ENCODE measurements at places on chromosomes 7 and 10.

DNA sequence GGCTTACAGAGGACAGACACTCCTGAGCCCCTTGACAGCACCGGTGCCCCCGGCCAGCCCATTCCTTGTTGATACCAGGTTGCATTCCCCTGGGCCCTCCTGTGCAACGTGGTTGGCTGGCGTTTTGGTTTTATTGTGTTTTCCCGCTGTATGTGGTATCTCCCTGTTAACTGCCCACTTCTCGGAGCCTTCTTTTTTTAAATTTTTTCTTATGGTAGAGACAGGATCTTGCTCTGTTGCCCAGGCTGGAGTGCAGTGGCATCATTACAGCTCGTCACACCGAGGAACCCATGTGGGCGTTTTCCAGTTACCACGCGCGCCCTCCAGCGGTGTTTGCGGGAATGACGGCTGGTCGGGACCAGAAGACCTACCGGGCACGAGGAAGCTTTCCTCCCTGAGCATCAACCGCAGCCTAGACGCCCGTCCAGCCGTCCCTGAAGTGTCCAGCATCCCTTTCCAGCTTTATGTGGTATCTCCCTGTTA lies 16.9 kb upstream of the ZFAND2A start:
- peak; percentile 69 for DNase-seq

DNA sequence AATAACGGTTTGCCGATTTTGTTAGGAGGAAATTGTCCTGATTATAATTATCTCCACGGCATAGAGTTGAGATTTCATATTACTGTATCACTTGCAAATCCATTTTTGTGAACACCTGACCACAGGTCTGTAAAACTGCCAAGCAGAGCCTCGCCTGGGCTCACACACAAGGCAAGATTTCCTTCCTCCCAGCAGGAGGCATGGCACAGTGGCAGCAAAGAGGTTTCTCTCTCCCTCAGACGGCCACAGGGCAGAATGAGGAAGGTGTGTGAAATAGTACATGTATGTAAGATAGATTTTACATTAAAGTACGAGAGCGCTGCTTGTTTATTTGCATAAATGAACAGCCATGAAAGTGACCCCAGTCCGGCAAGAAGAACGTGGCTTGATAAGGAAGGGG lies 130.1 kb downstream of the CELF2 start:
- DNase-seq, result no peak

GRCh38 chr7:83514977-83515376 lies 134.0 kb downstream of the SEMA3E start:
- no peak for DNase-seq

GRCh38 chr10:130246113-130246512 lies 109.9 kb downstream of the GLRX3 start:
- DNase-seq, result no peak

GRCh38 chr10:16509996-16510395 lies 11.7 kb downstream of the C1QL3 start:
- no peak for DNase-seq

- DNase-seq, result no peak
Observed at GRCh38 chr10:17470246-17470645, 15.9 kb upstream of the ST8SIA6 start.

- no peak for DNase-seq
Observed at GRCh38 chr7:47937711-47938573, 10.3 kb downstream of the PKD1L1 start.

All from stimulated activated CD8-positive, alpha-beta memory T cell treated with anti-CD3 and anti-CD28 coated beads, Interleukin-7, amount 100 ng/mL, for 4 hours (primary cell).